ENCODE measurements at places on chromosomes 1 and 21.

- no peak for DNase-seq
Observed at GRCh38 chr1:84303314-84303830, 1.9 kb downstream of the SAMD13 start.

DNA sequence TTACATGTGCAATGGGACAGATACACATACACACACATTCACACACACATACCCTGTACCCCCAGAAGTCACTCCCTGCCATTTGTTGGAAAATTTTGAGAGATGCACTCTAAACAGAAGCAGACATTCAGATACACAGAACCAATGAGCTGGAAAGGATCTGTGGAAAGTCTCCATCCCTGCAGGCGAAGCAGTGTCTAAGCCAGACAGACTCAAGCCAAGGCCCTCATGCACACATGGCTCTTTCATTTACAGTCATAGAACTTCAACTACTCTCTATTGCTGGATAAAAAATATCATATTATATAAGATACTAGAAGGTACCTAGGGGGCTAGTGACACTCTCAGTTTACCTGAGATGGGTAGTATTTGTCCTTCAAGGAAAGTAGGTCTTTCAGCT, 7.3 kb upstream of the SEC16B start:
- DNase-seq = no peak

- no peak for DNase-seq
Observed at GRCh38 chr1:32350785-32351398, 11.4 kb downstream of the FAM229A start.

- DNase-seq = peak; percentile 57
Observed at GRCh38 chr1:235199441-235199840, 38.4 kb upstream of the RBM34 start.

GRCh38 chr1:54609301-54609921, 13.9 kb downstream of the FAM151A start:
- DNase-seq = no peak

DNA sequence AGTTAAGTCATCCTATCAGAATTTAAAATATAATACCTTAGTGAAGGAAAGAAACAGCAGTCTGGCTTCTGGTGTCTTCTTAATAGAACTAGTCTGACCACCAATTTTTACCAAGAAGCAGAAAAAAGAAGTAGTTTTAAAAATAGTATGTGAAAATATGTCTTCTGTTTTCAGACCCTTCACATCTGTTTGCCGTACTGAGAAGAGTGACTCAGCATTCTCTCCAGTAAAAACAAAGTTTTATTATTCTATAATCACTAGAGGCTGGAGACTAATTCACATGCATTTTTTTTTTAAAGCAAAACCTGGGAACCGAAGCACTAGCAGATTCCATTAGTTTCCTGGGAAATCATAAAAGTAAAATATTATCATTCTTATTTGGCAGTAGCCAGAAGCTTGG, 163.8 kb downstream of the COL24A1 start:
- no peak for DNase-seq

GRCh38 chr1:227214207-227214606, 104.1 kb downstream of the CDC42BPA start:
- no peak for DNase-seq

- DNase-seq = no peak
Observed at GRCh38 chr1:192550922-192551534, 24.5 kb upstream of the RGS1 start.

DNA sequence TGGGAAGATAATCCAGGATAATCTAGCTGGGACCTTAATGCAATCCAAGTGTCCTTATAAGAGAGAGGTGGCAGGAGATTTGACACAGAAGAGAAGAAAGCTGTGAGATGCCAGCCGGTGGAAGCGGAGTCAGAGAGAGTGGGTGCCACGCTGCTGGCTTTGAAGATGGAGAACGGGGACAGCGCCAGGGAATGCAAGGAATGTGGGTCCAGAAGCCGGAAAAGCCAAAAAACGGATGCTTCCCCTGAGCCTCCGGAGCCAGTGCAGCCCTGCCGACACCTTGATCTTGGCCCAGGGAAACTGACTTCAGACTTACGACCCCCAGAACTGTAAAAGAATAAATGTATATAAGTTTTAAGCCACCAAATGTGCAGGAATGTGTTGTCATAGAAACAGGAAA, 152.6 kb downstream of the ZNF281 start:
- no peak for DNase-seq

GRCh38 chr21:41228492-41228891, 60.5 kb downstream of the BACE2 start:
- no peak for DNase-seq

DNA sequence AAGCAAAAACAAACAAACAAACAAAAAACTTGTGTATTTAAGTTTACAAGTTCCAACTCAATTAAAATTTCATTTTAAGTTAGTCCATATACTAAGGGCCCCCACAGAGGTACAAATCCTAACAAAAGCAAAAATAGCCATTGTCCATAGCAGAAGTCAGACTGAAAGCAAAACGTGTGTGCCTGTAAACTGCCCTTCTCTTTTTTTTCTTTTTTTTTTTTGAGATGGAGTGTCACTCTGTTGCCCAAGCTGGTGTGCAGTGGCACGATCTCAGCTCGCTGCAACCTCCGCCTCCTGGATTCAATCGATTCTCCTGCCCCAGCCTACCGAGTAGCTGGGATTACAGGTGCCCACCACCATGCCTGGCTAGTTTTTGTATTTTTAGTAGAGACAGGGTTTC, 11.6 kb upstream of the IFNGR2 start:
- no peak for DNase-seq

- no peak for DNase-seq
Observed at GRCh38 chr21:35470522-35470921, 421.4 kb upstream of the RUNX1 start.

GRCh38 chr1:39917825-39918224, 16.1 kb upstream of the MYCL start:
- DNase-seq = no peak

- no peak for DNase-seq
Observed at GRCh38 chr1:100597061-100597741, 59.3 kb downstream of the GPR88 start.

DNA sequence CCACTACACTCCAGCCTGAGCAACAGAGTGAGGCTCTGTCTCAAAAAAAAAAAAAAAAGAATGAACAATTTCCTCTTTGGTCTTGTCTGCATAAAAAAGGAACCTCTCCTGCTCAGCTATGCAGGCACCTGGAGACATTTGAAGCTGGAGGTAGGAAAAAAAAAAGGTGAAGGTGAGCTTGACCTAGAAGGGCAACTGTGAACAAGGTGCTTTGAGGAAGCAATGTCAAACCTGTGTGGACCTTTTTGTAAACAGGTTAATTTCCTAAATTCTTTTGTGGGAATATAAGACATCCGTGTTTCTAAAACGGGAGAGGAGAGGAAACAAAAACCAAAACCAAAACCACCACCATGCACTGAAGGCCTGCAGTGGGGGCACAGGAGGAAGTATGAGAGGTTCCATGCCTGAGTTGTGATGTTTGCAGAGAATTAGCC, 77.5 kb downstream of the SLC45A1 start:
- no peak for DNase-seq

- DNase-seq = no peak
Observed at GRCh38 chr1:236942431-236942830, 61.8 kb downstream of the MT1HL1 start.

- DNase-seq = no peak
Observed at GRCh38 chr21:44911384-44912157, 9.1 kb downstream of the ITGB2 start.

DNA sequence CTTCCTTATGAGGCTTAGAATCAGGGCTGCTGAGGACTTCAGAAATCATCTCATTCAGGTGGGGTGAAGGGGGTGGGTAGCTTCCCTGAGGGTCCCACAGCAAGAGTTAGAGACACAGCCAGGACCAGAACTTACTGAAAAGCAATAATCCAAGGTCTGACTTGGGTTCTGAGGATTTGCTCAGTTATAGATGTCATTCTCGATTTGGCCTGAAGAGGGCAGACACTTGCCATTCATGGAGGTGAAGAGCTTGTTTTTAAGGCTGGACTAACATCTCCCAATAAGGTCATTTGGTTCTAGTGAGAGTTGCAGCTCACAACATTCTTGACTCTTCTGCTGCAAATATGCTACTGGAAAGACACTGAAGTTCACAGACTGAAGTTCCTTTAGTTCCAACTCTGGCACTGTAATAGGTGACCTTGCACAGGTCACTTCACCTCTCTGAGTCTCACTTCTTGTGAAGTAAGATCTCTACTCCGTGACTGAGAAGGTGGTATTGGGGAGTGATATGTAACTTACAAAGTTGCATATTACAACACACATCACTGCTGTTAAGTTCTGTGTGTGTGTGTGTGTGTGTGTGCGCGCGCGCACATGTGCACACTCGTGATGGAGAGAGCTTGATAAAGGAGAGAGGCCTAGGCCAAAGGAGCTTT, 69.8 kb upstream of the DIRAS3 start:
- DNase-seq = peak; percentile 75

DNA sequence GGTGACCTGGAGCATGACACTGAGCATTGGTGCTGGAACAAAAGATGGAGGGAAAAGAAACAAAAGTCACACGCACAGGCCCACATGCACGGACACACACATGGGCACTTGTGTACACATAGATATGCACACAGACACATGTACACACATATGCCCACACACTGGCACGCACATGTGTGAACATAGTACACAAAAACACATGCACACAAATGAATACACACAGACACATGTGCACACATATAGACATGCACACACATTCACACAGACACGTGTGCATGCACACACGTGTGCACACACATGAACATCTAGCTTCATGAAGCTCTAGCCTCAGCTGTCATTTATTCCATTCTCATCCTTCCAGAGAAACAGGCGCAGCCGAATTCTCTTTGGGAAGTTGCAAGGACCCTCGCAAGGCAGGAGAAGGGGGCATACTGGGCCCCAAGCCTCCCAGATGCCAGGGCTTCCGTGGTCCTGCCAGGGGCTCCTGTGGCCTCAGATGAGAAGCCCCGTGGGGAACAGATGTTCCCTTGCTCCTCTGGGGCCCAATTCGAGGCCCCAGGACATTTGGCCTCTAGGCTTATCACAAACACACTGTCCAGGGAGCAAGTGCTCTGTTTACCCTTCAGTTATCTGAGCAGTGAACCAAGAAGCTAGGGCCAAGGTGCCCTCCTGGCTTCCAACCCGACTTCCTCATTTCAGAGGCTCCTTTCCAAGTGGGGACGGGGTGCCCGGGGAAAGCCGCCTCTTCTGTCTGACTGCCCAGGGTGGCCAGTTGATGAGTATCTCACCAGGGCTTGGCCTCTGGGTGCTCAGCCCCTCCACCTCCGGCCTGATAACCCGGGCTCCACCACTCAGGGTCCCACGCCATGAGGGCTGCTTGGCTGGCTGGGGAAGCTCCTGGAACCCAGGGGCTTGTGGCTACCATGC, 116.4 kb upstream of the ARHGEF16 start:
- no peak for DNase-seq

DNA sequence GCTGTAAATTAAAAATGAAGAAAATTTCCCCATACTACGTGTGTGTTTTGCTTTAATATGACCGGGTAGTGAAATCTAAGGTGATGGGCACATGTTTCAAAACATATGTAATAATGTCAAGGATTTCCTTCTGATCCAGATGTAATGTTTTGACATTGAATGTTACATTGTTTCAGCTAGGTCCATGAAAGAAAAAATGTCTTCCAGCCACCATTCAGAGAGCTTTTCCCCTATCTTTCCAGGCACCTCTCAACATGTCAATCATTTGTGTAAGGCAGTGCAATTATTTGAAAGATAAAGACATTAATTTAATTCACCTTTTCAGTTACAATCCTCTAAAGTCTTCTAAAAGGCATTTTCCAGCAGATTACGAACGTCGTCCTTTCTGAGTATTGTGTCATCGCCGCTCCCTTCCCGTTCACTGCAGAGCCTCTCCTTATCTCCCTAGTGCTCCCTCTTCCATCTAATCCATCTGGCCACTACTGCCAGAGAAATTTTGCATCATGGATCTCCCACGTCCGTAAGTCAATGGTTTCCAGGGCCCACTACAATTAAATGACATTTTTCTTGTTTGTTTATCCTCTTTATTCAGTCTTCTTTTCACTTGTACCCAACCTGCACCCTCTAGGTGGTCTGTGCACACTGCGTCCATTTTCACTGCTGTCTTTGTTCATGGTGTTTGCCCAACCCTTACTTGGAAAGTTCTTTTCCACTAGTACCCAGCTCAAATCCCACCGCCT, 1.3 kb upstream of the VAMP3 start:
- no peak for DNase-seq

DNA sequence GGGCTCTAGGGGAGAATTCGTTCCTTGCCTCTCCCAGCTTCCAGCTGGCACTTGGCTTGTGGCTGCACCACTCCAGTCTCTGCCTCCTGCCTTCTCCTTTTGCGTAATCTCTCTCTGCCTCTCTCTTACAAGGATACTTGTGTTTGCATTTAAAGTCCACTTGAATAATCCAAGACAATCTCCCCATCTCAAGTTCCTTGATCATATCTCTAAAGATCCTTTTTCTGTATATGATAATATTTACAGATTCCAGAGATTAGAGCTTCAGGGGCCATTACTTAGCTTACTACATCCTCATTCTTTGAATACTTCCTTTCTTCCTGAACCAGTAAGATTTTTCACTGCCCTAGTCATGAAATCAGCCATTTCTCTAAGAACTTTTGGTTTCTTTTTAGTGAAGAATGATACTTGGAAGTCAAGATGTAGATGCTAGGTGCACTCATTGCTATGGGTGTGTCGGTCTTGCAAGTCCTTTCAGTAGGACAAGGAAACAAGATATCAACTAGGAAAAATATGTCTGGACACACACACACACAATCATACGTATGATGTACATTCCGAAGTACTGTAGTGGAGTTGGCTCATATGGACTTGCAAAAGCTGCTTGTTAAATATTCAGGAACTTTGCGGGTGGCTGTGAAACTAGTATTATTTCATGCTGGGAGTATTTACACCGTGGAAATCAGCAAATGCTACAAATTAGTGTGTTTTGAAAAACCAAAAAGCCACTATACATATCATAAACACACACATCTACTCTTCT, 20.8 kb upstream of the RLF start:
- DNase-seq = no peak

GRCh38 chr1:20695515-20695914, 22.3 kb downstream of the KIF17 start:
- no peak for DNase-seq

DNA sequence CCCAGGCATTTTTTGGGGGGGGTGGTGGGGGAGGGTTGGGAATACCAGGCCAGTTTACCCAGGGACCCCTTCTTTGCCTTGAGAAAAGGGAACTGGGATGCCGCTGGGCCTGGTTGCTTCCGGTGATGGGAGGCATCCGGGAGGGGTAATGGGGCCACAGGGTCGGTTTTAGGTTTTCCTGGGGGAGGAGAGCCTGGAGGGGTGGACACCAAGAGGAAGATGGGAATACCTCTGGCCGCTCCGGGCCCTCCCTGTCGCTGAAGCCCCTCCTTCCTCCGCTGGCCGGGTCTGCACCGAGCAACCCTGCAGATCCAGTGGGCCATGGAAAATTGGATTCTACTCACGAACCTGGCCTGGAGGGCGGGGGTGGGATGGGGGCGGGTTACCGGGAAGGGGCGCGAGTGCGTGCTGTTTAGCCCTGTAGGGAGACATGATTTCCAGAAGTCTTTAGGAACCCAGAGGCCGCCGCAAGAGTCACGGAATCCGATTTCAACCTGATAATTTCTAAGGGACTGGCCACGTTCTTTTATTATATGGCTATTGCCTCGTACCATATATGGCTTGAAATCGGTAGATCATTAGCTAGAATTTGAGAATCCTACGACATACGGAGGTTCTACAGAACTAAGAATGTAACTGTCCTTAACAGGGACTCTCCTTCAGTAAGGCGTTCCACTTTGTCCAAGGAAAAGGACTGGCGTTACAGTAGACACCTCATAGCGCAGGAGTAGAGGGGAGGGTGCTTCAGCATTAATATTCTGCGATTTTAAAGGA, 749 bp downstream of the AKIRIN1 start:
- DNase-seq = no peak

GRCh38 chr1:5681654-5682053, 310.6 kb downstream of the NPHP4 start:
- no peak for DNase-seq

- DNase-seq = no peak
Observed at GRCh38 chr1:47918257-47918867, 78.8 kb downstream of the TRABD2B start.
